ENCODE measurements at places on chromosomes 1 and 21. TPM values are rescaled to one million over a fixed set of nuclear protein-coding genes. Genes with fewer than 3 reads are reported as not detected.

DNA sequence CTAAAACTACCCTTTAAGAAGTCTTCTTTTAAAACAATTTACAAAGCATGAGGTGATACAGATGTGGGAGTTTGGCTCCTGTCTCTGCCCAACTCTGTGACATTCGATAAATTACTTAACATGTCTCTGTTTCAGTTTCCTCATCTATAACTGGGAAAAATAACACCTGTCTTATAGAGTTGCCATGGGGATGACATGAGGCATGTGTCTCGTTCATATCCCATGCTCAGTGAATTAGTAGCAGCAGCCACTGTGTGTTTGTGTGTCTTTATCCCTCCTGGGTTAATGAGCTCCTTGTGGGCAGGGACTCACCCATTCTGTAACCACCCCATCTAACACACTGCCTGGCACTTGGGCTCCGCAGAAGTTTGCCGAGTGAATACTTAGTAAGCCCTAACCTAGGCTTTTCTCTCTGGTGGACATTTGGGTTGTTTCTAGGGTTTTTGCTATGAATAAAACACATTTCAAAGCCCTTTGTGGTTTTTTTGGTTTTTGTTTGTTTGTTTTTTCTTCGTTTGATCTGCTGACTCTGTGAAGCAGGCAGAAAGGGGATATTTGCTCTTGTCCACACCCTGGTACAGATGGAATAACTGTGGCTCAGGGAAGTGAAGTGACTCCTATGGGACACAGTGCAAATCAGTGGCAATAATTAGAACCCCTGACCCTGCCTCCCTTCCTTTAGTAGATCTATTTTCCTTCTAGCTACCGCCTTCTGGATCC, 797 bp upstream of the KCNJ9 start:
- peaks cover 56% of the 10 kb centered on the region for H3K4me1 ChIP-seq
- H3K4me3 ChIP-seq = no peak overlapping the region
- no peak overlapping the region for H3K27ac ChIP-seq
- DNase-seq = no peak
- peaks cover 12% of the 10 kb centered on the region for H3K27me3 ChIP-seq

DNA sequence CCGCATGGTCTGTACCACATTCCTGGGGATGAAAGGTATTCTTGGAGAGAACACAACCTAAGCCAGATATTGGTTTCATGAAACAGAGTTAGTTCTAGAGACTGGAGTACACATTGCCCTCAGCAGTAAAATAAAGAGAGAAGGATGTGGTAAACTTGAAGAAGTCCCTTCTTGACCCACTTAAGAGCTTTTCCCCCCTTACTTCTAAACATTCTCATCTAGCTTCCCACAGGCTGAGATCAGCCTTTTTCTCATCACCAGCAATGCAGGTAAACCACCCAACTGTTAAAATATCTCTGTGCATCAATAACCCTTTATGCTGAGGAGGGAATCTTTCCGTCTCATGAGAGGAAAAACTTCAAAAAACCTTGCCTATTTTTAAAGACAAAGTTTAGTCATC, 62.6 kb downstream of the SUSD4 start:
- no peaks in the 10 kb centered on the region for H3K36me3 ChIP-seq
- no peaks in the 10 kb centered on the region for H3K4me1 ChIP-seq
- H3K27ac ChIP-seq = no peak overlapping the region
- no peak overlapping the region for H3K4me3 ChIP-seq
- no peaks in the 10 kb centered on the region for H3K27me3 ChIP-seq
- DNase-seq = no peak

DTL gene
- total RNA-seq = 9.2 TPM

DNA sequence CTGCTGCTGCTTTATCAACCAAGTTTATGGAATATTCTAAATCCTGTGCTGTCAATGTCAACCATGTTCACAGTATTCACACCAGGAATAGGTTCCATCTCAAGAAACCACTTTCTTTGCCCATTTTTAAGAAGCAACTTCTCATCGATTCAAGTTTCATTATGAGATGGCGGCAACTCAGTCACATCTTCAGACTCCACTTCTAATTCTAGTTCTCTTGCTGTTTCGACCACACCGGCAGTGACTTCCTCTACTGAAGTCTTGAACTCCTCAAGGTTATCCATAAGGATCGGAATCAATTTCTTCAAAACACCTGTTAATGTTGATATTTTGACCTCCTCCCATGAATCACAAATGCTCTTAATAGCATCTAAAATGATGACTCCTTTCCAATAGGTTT, 39.7 kb upstream of the IFNLR1 start:
- no peaks in the 10 kb centered on the region for H3K4me1 ChIP-seq
- no peaks in the 10 kb centered on the region for H3K27me3 ChIP-seq
- H3K4me3 ChIP-seq = no peak overlapping the region
- no peak overlapping the region for H3K27ac ChIP-seq
- DNase-seq = no peak
- H3K36me3 ChIP-seq = no peaks in the 10 kb centered on the region

DNA sequence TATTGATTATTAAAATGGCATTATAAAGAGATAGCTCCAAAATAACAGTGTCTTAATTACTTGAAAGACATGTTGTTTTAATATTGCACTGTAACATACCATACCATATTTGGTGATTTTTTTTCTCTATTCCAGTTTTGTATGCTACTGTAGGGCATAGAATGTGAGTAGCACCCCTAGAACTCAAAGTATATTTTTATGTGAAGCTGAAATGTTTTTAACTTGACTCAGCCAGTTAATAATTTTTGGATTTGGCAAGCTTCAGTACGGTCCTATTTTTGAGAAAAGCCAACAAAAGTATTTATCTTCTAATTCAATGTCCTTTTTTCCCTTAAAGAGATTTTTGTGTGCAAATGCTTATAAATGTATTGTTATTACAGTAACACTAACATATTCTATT, 593.8 kb downstream of the USP25 start:
- H3K4me1 ChIP-seq = no peaks in the 10 kb centered on the region
- no peak for DNase-seq
- no peaks in the 10 kb centered on the region for H3K27me3 ChIP-seq
- no peak overlapping the region for H3K27ac ChIP-seq

- no peaks in the 10 kb centered on the region for H3K27me3 ChIP-seq
- H3K36me3 ChIP-seq = no peaks in the 10 kb centered on the region
- H3K4me3 ChIP-seq = no peak overlapping the region
These were observed 17.3 kb upstream of the IRF2BP2 start for GRCh38 chr1:234627009-234627950.

DNA sequence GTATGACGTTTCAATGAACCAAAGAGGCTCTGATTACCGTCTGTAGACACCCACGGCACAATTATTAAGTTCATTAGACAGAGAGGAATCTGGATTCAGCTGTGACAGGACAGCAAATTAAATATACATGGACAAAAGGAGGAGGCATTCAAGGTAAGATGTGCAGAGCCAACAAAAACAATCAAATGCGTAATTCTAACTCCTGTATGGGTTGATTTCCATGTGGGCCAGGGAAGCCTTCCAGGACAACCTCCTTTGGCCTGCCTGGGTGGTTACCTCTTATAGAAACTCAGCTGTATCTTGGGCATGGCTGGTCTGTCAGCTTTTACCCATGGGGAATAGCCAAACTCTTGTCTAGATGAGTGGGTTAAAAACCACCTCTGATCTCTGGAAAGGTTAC, 43.8 kb downstream of the CCN1 start:
- no peak overlapping the region for H3K4me3 ChIP-seq
- no peaks in the 10 kb centered on the region for H3K27me3 ChIP-seq
- peaks cover 9% of the 10 kb centered on the region for H3K4me1 ChIP-seq
- no peak for DNase-seq
- H3K27ac ChIP-seq = no peak overlapping the region

DNA sequence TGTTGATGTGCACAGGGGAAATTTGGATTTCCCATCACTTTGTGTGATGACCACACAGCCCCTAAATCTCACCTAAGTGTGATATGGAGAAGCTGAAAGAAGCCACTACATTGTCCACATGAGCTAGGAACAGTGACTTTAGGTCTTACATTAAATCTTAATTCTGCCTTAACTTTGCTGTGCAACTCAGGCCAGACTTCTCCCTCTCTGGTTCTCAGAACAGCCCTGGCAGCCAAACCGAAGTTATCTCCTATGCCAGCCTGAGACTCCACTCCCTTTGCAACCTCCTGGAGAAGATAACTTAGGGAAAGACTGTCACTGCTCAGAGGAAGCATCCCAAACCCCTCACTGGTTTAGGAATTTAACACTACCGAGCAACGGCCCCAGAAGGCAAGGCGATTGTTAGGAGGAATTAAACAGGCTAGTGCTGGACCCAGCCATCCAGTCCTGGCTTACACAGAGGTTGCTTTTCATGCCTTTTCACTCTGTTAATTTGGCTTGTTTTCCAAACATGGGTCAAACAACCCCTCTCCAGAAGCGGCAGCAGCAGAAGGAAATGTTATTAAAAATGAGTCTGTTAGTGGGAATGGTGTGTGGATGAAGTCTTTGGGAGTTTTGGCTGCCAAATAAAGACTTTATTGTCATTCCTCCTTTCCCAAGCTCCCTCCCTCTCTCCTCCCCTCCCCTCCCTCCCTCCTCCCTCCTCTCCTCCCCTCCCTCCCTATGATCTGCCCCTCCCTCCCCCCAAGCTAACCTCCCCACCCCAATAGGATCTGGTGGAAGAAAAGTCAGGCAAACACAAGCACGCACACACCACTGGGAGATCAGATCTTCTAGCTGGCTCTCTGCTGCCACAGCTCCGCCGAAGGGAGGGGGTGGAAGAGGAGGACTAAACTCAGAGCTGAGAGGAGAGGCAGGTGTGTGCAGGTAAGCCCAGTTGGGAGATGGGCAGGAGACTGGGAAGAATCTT, at the start of gene PRELP:
PRELP (plus strand) TSS at position 795 of the 970 bp plus-strand sequence. CDS start 7,379 bp downstream, outside the sequence.
- no peaks in the 10 kb centered on the region for H3K36me3 ChIP-seq
- peaks cover 35% of the 10 kb centered on the region for H3K4me1 ChIP-seq
- H3K27me3 ChIP-seq = no peaks in the 10 kb centered on the region
- H3K27ac ChIP-seq = peak within 1 kb of the TSS; percentile 90

GRCh38 chr1:178093951-178094738, at the start of gene RASAL2:
Gene RASAL2 (plus strand): TSS chr1:178094104. CDS start chr1:178094493, 389 bp downstream.
- H3K27me3 ChIP-seq = no peaks in the 10 kb centered on the region
- peak; percentile 31 for DNase-seq
- no peaks in the 10 kb centered on the region for H3K4me1 ChIP-seq
- H3K4me3 ChIP-seq = peak within 1 kb of the TSS; percentile 83
- H3K27ac ChIP-seq = peak within 1 kb of the TSS; percentile 93

LRRC7 gene
- total RNA-seq = 75.0 TPM

HPDL gene
- 1.8 TPM for total RNA-seq

SPRR5 gene
- total RNA-seq = not detected

DNA sequence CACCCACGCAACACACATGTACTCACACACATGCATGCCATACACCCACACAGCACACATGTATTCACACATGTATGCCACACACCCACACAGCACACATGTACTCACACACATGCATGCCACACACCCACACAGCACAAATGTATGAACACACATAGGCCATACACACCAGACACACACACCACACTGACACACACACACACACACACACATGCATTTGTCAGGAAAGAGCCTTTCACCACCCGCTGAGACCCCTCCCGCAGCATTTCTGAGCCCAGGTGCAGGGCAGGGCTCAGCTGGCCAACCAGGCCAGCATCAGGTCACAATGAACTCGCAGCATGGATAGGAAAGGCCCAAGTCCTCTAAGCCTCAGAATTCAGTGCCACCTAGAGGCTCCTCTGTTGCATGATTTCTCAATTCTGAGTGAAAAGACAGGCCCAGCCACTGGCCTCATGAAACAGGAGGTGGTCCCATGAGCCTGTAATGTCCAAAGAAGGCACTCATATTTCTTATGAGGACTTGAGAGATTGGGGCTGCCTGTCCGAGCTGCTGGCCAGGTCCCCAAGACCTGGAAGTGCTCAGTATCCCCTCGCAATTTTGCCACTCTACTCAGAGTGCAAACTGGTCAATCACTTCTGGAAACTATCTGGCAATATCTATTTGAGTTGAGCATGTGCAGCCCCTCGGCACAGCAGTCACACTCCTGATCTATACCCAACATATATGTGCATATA, 57.3 kb downstream of the PSMG1 start:
- H3K27me3 ChIP-seq = no peaks in the 10 kb centered on the region
- no peak overlapping the region for H3K27ac ChIP-seq
- no peak for DNase-seq
- H3K4me3 ChIP-seq = no peak overlapping the region
- H3K36me3 ChIP-seq = no peaks in the 10 kb centered on the region

- H3K27me3 ChIP-seq = peaks cover 2% of the 10 kb centered on the region
- H3K4me3 ChIP-seq = peak overlapping the region; percentile 46
- H3K27ac ChIP-seq = peak overlapping the region; percentile 42
These were observed 62.0 kb downstream of the TOR1AIP2 start for GRCh38 chr1:179815641-179816040.

- H3K4me3 ChIP-seq = no peak overlapping the region
- DNase-seq = no peak
- peaks cover 14% of the 10 kb centered on the region for H3K36me3 ChIP-seq
- H3K27me3 ChIP-seq = no peaks in the 10 kb centered on the region
These were observed 17.7 kb downstream of the DISP3 start for GRCh38 chr1:11496551-11497080.

GRCh38 chr1:58999676-59000075, 215.8 kb upstream of the JUN start:
- H3K4me3 ChIP-seq = no peak overlapping the region
- H3K36me3 ChIP-seq = no peaks in the 10 kb centered on the region
- H3K27me3 ChIP-seq = no peaks in the 10 kb centered on the region
- H3K4me1 ChIP-seq = no peaks in the 10 kb centered on the region

SPATA6 gene
- total RNA-seq = 42.4 TPM

DNA sequence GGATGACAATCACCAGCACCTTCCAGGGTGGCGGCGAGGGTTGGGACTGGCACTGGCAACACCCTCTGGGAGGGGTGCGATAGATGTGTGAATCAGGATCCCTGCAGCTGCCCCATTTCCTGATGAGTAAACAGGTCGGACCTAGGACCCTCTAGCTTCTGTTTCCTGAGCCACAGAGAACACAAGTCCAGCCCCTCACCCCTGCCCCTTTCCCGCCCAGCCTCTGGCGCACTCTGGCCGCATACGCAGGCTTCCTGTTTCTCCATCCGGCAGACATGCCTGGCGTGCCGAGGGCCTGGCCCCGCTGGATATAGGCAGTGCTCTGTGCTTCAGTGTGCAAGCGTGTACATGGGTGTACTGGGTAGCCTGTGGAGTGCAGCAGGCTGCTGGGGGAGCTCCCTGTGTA, 4.6 kb downstream of the PEAR1 start:
- H3K27me3 ChIP-seq = peaks cover 32% of the 10 kb centered on the region
- peak overlapping the region; percentile 26 for H3K27ac ChIP-seq
- H3K4me3 ChIP-seq = no peak overlapping the region
- H3K36me3 ChIP-seq = no peaks in the 10 kb centered on the region
- DNase-seq = no peak
- peaks cover 72% of the 10 kb centered on the region for H3K4me1 ChIP-seq

GRCh38 chr1:236938760-236939159, 65.5 kb downstream of the MT1HL1 start:
- no peak for DNase-seq
- no peak overlapping the region for H3K27ac ChIP-seq
- no peaks in the 10 kb centered on the region for H3K36me3 ChIP-seq
- no peak overlapping the region for H3K4me3 ChIP-seq
- H3K27me3 ChIP-seq = no peaks in the 10 kb centered on the region

GRCh38 chr1:203652724-203653461, 26.3 kb downstream of the ATP2B4 start:
- H3K4me1 ChIP-seq = peaks cover 19% of the 10 kb centered on the region
- no peaks in the 10 kb centered on the region for H3K27me3 ChIP-seq
- H3K36me3 ChIP-seq = no peaks in the 10 kb centered on the region
- no peak for DNase-seq
